GM03348 (cell line): ENCODE measurements at places on chromosomes 5 and 9.
A peak's percentile ranks its signal among the peaks of the same experiment; 100 is the strongest.

DNA sequence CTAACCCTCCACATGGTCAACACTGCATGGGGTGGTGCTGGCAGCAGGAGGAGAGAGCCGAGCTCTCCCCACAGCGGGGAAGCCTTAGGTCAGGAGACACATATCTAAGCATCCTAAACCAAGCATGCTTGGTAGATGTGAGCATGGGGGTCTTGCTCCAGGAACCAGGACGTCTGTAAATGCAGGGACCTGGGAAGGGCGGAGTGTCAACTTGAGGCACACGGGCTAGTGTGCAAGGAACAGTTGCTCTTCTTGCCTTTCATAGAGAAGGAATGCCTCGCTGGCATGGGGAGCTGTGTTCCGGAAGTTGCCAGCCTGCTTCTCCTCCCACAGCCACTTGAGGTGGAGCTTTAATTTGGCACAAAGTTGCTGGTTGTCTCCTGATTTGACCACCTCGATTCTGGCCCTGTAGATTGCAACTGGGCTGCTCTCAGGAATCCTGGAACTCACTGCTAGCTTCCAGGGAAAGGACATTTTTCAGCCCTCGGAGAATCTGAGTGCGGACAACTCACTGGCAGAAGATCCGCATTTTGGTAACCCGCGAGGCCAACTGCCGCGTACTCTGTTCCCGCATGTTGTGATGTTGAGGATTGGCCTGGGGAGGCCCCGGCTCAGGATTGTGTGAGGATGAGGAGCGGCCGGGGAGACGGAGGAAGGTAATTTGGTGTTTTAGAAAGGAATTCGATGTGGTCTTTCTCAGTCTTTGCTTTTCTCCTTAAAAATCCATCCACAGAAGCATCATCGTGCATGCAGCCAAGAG, 370.3 kb upstream of the IRX1 start:
- no peak for DNase-seq

DNA sequence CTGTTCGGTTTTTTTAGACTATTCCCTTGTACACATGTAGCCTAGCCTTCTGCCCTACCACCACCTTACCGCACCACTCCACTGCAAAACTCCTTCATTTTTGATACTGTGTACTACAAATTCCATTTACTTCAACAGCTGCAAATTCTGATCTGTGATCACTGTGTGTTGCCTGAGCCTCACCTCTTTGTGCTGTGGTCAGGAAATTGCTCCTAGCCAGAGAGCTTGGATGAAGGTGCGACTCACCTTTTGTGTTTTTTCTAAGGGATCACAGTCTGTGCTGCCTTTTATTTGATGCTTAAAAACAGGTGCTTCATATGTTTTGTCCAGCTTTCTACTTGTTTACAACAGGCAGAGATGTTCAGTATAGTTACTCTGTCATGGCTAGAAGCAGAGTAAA, 31.5 kb downstream of the CSNK1G3 start:
- DNase-seq = no peak

DNA sequence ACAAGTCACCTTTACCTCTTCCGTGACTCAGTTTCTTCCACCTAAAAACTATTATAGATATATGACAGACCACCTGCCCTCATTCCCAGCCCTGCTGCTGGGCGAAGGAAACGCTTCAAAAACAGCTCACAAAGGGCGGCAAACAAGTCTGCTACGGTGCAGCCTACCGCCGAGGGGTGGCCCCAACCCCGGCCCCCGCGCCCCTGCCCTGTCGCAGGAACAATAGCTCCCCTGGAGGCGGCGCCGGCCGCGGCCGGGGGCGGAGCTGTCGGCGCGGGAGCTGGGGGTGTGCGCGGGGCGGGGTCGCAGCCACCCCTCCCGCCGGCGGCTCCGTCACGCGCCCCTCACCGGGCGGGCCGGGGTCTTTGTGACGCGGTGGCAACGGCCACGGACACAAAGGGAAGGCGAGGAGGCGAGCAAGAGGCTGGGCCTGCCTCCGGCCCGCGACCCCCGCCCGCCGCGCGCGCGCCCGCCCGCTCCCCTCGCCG, at the start of gene TMEFF1:
Gene TMEFF1, plus strand, starts transcription at position 362 of the 488 bp plus-strand sequence. CDS start 396 bp downstream, outside the sequence.
- peak; percentile 91 for DNase-seq

- no peak for DNase-seq
These were observed 136.2 kb upstream of the IRX2 start for GRCh38 chr5:2887481-2888348.

GRCh38 chr5:154708846-154709245, 46.3 kb upstream of the LARP1 start:
- no peak for DNase-seq

- DNase-seq = peak; percentile 70
These were observed 24.8 kb downstream of the NIPAL4 start for GRCh38 chr5:157484768-157485167.

DNA sequence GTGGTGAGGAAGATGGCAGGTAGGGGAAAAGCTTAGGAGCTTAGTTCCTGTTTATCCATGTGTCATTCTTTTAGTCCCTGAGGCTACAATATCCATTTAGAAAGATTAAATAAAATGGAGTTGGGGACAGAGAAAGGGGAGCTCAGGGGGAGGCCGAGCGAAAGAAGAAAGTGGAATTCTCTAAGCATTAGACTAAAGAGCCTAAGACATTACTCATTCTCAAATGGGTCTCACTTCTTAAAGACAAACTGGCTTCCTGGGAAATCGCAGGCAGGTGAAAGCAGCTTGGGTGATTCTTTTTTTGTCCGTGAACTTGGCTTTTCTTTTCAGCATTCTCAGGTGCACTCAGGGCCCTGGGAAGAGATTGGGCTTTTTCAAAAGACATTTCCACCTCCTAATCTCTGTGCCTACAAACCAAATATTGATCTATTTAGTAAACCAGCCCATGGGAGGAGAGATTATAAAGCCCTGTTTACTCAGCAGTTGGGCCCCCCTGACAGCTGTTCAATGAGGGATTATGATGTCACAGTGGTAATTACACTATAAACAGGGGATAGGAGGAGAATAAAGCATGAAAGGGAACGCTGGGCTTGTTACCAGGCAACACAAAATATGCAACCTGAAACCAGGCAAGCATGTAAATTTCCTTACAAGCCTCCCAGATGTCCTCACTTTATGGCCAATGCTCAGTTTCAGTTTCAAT, 584.0 kb downstream of the ACTL7B start:
- peak; percentile 61 for DNase-seq

DNA sequence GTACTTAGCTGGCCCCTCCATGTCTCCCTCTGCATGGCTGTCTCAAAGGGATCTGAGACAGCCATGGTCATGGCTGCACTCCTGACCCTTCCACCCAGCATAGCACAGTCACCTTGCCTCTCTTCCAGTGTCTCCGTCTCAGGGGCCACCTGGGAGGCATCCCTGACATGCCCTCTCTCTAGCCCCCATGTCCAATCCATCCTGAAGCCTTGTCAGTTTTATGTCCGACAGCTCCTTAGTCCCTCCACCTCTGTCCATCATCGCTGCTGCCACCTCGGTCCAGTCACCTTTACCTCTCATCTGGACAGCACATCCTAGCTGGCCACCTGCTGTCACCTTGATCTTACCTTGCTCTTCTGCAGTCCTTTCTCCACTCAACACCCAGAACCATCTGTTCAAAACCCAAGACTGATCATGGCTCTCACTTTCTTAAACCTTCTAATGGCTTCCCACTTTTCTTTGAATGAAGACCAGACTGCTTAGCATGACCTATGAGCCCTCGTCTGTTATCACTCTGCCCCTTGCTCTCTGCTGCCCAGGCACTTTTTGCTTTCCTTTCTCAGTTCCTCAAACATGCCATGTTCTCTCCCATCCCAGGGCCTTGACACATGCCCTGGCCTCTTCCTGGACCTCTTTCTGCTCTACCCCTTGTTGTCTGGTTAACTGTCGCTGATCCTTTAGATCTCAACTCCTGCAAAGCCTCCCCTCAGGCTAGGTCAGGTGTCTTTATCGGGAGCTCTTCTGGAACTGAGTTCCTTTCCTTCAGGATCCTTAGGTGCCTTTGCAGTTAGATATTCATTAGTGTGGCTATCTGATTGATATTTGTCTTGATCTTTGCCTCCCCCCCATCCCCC, 181.8 kb upstream of the PITX1 start:
- DNase-seq = no peak

DNA sequence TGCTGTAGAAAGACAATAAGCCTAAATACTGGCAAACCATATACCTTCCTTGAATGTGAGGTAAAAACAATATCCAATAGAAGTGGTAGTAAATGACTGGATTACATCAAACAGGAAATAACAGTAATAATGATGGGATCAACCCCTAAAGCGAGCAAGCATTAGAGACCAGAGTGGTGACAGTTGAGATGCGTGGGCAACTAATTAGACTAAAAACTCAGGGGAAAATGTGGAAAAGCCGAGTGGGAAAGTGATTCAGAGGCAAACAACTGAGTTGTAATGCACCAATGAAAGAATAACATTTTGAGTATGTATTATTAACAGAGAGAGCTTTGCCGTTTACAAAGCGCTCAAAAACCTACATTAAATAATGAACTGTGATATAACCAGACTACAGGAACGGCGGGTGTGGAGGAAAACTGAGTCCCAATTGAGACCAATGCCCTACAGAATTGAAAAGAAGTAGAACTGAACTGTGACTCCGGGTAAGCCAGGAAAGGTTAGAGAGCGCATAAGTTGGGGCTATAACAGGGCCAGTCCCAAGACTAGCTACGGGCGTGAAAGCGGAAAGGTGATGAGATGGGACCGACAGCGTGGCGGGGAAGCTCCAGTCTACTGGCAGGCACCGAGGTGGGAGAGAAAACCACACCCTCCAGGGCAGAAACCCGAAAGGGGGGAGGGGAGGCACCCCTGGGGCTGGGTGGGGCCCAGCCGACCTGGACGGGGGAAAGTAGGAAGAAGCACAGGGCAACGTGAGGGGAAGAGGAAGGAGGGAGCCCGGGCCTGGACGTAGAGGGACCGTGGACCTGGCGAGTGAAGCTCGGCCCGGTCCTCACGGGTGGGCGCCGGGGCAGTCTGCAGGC, 592 bp downstream of the UBAP2 start:
- DNase-seq = peak; percentile 54

DNA sequence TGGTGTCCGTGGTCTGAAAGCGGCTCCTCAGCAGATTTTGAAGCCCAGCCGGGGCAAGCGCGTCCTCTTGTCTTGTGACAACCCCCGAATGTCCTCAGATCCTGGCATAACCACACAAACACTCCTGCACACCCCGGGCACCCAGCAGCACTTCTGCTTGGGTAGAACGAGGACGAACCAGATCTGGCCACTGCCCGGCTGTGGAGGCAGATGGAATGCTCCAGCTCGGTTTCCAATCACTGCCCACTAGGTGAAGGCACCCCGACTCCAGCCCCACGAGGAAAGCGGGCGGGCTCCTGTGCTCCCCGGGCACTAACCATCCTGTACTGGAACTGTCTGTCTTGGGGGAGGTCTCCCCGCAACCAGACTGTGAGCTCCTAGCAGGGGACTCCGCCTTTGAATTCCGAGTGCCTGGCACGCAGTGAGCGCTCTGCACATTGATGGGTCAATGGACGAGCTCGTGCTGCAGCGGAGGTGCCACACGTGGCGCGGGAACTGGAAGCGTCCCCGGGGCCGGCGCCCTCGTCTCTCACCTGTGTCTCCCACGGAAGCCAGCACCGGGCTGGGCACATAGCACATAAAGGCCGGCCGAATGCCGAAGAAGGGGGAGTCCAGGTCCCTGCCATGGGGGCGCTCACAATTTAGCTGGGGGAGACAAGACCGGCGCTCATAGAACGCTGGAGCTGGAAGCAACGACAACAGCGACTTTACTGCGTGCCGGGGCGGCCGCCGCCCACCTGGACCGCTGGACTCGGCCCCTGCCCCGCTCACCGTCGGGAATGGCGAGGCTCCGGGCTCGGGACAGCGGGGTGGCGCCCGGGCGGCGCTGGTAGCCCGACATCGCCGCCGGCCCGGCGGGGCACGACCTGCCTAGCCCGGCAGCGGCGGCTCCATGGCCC, 608 bp downstream of the ENTR1 start:
- DNase-seq = peak; percentile 72

GRCh38 chr9:121331992-121332685, 37.9 kb downstream of the STOM start:
- peak; percentile 74 for DNase-seq

DNA sequence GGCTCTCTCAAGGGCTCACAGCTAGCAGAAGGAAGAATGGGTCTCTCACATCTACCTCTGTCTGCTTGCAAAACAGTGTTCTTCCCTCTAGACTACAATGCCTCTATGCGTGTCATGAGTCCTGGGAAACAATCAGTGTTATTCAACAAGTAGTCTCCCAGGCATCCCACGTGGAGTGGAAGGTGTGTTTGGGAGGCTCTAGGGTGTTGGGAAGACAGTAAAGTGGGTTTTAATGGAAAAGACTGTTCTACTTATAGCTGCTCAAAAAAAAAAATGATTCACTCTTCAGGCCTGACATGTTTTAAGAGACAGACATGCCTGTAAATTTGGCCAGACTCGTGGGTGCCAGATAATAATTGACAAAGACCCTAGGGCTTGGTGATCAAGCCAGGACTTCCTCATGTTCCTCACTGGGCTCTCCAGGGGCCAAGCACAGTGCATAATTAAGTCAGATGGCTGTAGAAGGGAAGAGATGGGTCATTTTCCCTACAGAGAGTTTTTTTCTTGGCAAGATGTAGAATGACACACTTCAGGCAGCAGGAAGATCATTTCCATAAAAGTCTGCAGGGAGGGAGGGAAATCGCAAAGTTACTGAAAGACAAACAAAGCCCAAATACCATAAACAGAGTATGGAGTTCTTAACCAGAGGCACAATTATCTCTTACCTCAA, 246.4 kb downstream of the ACTL7B start:
- no peak for DNase-seq

GRCh38 chr5:170945275-170945674, 83.5 kb downstream of the RANBP17 start:
- no peak for DNase-seq

GRCh38 chr5:144395704-144396103, 225.0 kb downstream of the KCTD16 start:
- no peak for DNase-seq

DNA sequence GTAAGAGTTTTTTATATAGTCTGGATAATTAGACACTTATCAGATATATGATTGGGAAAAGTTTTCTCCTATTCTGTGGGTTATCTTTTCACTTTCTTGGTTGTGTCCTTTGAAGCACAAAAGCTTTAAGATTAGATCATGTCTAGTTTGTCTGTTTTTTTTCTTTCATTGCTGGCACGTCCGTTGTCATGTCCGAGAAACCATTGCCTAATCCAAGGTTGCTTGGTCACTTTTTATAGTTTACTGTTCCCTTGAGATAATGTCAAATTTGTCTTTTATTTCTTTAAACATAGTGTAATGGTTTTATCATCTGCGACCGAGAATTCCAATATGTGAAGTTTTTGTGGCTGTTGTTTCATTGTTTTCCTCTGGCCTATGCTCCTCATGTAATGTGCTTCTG, 28.8 kb downstream of the GARNL3 start:
- DNase-seq = no peak

GRCh38 chr5:136133222-136133921, 727 bp downstream of the SMAD5 start:
- peak; percentile 67 for DNase-seq

GRCh38 chr5:11596185-11596584, 308.1 kb downstream of the CTNND2 start:
- no peak for DNase-seq

DNA sequence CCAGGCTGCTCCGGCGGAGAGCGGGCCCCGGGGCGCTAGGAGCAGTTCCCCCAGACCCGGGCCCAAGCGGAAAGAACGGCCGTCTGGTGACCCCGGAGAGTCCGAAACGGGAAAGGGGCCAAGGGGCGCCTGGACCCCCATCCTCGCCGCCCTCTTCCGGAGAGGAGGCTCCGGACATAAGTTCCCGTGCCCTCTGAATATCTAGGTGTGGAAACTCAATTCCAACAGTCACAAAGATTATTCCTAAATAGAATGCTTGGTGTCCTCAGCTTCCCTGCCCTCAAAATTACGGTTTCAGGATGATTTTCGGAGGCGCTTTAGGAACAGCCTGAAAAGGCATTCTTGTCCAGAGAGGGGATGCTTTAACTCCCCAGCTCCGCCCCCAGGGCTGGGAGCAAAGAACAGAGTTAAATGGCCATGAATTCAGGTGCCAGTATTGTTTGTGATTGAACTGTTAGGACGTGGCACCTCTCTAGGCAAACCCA, 681 bp upstream of the LHFPL2 start:
- DNase-seq = peak; percentile 31
